ENCODE measurements at places on chromosomes 1 and 21.

GRCh38 chr1:13469343-13469742, 44.5 kb downstream of the LRRC38 start:
- DNase-seq, result no peak

GRCh38 chr1:95096218-95096841, 20.8 kb upstream of the TLCD4 start:
- DNase-seq, result no peak

DNA sequence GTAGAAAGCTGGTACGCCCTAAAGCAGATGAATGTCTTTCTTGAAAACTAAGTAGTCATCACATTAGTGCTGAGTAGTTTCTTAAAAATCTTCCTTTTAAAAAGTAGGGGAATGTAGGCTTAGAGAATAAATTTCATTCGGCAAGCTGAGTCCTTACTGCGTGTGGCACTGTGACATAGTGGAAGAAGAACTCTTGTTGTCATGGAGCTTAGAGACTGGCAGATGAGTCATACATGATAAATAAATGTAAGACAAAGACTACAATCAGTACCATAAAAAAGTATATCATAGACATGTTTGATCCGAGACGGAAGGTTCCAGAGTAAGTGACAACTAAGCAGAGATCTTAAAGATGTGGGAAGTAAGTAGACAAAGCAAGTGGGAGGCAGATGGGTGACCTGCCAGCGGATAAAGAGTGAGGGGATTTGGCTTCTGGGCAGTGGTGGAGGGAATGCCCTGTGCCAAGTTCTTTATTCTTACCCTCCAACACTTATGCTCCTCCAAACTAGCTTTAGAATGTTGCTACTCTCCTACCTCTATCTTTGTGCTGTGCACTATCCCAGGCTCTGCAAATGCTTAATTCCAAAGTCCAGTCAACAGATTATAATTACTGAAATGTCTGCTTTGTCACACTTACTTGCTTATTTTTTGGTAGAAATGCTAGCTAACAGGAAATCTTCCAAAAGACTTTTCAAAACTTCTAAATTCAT, 608.5 kb upstream of the USP24 start:
- no peak for DNase-seq

- no peak for DNase-seq
These were observed 8.8 kb downstream of the CYP2J2 start for GRCh38 chr1:59917785-59918180.

GRCh38 chr1:47563201-47563600, 125.4 kb downstream of the FOXD2 start:
- DNase-seq, result no peak

DNA sequence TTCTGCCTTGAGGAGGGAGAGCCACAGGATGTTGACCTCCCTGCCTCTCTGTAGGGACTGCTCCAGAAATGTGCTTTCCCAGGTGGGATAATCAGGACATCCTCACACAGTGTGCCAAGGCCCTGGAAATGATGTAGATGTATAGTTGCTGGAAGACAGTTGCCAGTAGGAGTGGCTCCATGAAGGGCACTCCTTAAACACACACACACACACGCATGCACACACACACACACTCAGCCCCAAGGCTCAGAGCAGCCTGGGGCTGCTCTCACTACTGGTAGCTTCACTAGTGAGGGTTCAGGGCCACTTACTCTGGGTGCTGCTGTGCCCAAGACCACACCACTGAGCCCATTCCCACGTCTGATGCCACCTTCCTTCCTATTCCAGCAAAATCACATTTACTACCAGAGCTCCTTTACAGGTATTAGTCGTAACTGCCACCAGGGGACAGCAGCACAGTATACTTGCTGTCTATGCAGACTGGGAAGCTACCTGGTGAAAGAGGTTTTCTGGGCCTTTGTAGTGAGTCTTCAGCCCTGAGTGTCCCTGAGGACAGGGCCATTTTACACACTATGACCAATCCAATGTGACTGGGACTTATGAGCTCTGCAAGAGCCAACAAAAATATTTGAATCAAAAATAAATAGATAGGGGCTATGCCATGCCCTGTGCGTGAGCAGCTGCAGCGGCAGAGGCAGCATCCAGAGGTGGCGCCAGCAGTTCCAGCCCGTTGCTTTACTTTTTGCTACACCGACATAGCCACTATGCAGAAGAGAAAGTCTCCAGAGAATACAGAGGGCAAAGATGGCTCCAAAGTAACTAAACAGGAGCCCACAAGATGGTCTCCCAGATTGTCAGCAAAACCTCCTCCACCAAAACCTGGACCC, 15.0 kb downstream of the CRNN start:
- DNase-seq, result no peak

- DNase-seq, result no peak
These were observed 166.8 kb downstream of the RHOU start for GRCh38 chr1:228901936-228902681.

- DNase-seq, result no peak
These were observed 13.0 kb downstream of the FMO2 start for GRCh38 chr1:171198081-171198480.
